ENCODE measurements at places on chromosomes 2 and 18. TPM values are rescaled to one million over a fixed set of nuclear protein-coding genes. Genes with fewer than 3 reads are reported as not detected.

Gene ALPG
- total RNA-seq = not detected

Gene NEURL3
- total RNA-seq = not detected

Gene CD8B
- total RNA-seq = not detected

Gene UBXN4
- total RNA-seq = 60.5 TPM

Gene CBLN2
- total RNA-seq = not detected

Gene SCN9A
- 6.2 TPM for total RNA-seq

Gene MC4R
- total RNA-seq = not detected

Gene THSD7B
- total RNA-seq = under 0.01 TPM

Gene STK25
- total RNA-seq = 220 TPM

Gene FBLN7
- total RNA-seq = under 0.01 TPM

Gene PSTPIP2
- total RNA-seq = 9.6 TPM

Gene LIPG
- total RNA-seq = 23.2 TPM
